NCI-H1436 (cell line): ENCODE measurements at places on chromosomes 5 and 9.

DNA sequence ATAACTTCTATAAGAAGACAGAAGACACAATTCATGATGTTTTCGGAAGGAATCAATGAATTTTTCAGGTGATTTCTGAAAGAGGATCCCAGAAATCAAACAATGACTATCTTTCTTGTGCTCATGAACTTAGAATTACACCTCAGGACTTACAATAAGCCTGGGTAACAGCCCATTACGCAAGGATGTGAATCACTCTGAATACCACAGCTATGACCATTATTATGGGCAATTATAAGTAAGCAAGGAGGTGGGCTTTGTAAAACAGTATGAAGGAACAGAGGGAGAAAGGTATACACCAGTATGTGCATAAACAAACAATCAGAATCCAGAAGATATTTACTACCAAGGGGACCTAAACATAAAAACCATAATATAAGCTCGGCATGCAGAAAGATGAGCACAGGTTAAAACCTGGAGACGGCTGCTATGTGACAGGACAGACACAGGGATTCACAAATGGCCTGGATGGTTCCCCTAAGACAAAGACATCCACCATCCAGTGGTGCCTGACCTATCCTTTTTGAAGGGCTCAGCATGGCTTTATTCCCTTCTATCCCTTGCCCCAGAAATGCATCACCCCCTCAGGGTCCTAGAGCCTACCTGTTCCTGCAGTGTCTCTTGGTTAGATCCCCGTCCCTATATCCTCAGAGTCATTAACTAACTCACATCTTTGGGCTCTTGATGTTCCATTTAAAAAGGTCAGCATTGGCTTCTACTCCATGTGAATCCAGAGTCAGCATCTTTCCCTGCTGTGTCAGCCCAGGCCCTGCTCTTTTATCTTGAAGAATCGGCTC, 21.8 kb upstream of the PPP2CA start:
- DNase-seq, result no peak

DNA sequence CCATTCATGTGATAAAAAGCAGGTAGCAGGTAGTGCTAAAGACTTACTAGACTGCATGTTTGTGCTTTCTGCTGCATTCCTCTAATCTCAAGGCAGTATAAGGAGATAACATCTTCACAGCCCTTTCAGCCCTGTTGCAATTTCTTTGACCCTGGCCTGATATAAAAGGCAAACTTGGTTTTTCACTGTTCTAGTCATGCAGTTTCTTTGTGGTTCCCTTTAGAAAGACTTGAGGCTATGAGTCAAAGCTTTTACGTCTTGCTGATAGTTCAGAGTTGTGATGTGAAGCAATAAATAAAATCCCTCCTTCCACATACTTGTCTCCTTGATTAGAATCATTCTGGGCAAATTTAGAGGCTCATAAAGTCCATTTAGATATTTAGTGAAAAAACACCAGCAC, 88.6 kb upstream of the CDKN2B start:
- no peak for DNase-seq

- no peak for DNase-seq
Measured at GRCh38 chr5:8912106-8912505, 633.8 kb downstream of the SEMA5A start.

DNA sequence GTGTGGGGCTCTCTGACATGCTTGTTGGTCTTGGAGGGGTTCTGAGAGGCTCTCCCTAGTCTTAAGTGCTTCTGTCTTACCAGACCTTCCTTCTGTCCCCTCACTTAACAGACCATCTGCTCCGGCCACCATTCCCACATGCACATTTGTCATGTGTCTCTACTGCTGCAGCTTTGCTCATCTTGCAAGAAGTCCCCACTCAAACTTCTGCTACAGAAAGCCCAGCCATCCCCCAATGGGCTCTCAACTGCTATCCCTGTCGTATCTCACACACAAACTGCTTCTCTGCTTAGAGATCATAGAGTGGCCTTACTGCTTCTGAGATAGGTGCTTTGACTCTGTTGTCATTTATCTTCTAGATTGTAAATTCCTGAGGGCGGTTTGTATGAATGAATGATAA, 69.4 kb downstream of the NUP214 start:
- no peak for DNase-seq

GRCh38 chr5:103346162-103346748, 87.7 kb downstream of the MACIR start:
- no peak for DNase-seq

- DNase-seq, result no peak
Measured at GRCh38 chr5:142110046-142110531, 1.5 kb downstream of the NDFIP1 start.

GRCh38 chr5:78959767-78960166, 25.3 kb downstream of the ARSB start:
- DNase-seq, result no peak

GRCh38 chr5:59354274-59354673, 539.3 kb downstream of the PDE4D start:
- DNase-seq, result no peak

DNA sequence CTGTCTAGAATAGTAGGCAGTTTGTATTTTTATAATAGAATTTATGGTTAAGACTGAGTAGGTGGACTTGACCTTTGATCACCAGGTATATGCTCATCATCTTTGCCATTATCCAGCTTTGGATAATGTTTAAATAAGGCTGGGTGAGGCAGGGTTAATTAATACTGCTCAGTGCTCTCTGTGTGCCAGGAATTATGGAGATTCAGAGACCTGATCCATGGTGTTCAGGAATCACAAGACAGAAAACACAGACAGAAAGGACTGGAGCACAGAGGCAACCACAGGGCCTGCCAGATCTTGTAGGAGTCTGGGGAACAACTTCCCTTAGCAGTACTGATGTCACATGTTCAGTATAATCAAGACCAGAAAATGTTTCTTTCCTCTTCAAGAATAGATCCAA, 186.3 kb upstream of the ADCY2 start:
- no peak for DNase-seq

DNA sequence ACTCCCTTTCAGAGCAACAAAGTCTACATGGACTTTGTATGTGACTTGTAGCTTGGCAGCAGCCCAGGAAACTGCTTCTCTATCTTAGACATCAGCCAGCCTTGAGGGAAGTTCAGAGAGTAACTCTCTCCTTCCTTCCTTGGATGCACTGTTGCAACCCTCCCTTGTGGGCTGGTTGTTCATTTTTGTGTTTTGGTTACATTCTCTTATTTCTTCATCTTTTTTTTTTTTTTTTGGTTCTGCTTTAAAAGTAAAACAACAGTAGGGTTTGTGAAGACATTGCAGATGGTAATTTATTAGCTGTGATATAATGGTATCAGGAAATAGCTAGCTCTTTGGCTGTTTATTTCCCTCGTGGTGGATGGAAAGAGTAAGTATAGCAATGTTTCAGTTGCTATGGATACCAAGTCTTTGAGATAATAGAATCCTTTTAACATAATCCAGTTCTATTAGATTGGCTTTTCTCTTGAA, 97.9 kb upstream of the MAMDC2 start:
- no peak for DNase-seq

DNA sequence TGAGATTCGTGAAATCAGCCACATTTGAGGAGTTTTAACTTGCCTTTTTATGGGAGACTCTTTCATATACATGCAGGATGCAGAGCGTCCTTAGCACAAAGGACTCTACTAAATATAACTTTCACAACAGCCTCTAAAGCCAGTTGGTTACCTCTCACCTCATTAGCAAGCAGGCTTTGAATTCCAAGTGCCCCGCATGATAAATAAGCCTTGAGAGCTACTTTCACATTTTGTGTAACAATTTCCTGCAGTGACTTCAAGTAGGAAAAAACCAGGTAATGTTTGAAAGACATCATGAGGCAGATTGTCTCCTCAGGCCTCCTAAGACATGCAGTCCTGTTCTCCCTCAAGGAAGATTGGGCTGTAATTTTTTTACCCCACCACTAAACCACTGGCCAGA, 50.5 kb downstream of the RALGPS1 start:
- DNase-seq, result no peak

DNA sequence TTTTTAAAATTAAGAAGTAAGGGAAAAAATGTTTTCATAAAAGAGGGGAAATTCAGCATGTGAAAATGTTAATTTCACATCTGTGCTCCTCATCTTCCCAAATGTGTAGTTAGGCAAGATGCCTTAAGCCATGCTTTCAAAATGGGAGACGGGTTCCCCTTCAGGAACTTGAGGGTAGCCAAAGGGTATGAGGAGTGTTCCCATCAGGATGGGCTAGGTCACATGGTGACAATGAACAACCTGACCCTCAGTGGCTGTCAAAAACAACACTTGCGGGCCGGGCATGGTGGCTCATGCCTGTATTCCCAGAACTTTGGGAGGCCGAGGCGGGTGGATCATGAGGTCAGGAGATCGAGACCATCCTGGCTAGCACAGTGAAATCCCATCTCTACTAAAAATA, 178.0 kb downstream of the ACTL7B start:
- no peak for DNase-seq

- DNase-seq, result no peak
Measured at GRCh38 chr9:121656941-121657470, 5.6 kb downstream of the DAB2IP start.

GRCh38 chr9:92349771-92350739, 24.3 kb downstream of the CENPP start:
- no peak for DNase-seq

GRCh38 chr9:89839449-89839848, 234.6 kb downstream of the GADD45G start:
- DNase-seq, result no peak

- peak; percentile 68 for DNase-seq
Measured at GRCh38 chr5:76818844-76819831, at the start of gene F2RL1. Gene F2RL1, plus strand, starts transcription at chr5:76819030. Its CDS starts 153 bp downstream, at chr5:76819183.

DNA sequence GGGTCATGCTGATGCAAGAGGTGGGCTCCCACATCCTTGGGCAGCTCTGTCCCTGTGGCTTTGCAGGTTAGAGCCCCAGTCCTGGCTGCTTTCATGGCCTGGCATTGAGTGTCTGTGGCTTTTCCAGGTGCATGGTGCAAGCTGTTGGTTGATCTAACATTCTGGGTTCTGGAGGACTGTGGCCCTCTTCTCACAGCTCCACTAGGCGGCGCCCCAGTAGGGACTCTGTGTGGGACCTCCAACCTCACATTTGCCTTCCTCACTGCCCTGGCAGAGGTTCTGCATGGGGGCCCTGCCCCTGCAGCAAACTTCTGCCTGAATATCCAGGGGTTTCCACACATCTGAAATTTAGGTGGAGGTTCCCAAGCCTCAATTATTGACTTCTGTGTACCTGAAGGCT, 150.1 kb downstream of the NNT start:
- DNase-seq, result no peak

GRCh38 chr5:55621229-55621628, 86.5 kb upstream of the PLPP1 start:
- DNase-seq, result no peak

- no peak for DNase-seq
Measured at GRCh38 chr5:8399471-8399870, 530.5 kb downstream of the MTRR start.

DNA sequence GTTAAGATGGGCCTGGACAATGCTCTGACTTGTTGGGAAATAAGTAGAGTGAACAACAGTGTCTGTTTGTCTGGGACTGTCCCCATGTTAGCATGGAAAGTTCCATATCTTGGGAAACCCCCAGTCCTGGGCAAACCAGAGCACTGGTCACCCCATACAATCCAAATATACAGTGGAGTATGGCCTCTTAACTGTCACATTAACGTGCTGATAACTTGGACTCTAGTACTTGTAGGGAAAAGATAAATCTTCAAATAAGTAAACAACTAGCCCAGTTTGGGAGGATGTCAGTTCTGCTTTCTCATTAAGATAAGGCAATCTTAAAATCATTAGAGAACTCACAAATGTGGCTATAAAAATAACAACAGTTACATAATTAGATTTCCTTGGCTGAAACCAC, 47.6 kb upstream of the JAK2 start:
- no peak for DNase-seq

- DNase-seq, result peak; percentile 65
Measured at GRCh38 chr5:79857714-79858409, 133.2 kb downstream of the MTX3 start.

DNA sequence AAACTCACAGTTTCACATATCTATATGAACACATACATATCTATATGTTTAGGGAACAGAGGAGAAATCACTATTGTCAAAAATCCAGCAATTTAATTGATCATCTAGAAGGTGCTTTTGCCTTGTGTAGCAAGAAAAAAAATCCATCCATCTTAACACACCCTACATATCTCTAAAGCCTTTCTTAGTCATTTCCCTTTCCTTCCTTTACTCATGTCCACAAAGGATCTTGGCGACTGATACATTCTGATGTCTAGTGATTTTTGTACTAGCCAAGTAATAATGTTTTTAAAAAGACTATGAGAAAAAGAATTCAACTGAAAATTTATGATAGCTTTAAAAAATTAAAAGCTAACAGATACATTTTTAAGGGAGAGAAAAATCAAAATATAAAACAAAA, 22.5 kb downstream of the ZDHHC21 start:
- no peak for DNase-seq

DNA sequence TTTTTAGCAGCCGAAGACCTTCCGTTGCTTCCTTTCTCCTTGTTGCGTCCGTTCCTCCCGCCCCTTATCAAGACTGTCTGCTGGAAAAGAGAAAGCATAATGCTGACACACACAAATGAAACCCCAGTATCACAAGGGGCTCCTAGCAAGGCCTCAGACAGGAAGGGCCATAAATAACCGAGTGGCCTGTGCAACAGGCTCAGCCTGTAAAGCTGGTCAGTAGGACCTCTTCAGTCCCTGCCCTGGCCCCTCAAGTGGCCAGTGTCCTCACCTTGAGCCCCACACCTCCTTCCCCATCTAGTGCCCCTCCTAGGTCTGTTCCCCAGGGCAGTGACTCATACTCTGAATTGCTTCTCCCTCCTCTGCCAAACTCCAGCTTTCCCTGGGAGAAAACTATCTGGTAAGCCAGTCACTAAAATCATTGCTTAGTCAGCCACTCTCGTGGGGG, 174.6 kb upstream of the IL12B start:
- no peak for DNase-seq

GRCh38 chr5:135694012-135694411, 115.2 kb upstream of the CXCL14 start:
- DNase-seq, result no peak

- DNase-seq, result no peak
Measured at GRCh38 chr9:70382709-70383605, 31.5 kb downstream of the KLF9 start.

DNA sequence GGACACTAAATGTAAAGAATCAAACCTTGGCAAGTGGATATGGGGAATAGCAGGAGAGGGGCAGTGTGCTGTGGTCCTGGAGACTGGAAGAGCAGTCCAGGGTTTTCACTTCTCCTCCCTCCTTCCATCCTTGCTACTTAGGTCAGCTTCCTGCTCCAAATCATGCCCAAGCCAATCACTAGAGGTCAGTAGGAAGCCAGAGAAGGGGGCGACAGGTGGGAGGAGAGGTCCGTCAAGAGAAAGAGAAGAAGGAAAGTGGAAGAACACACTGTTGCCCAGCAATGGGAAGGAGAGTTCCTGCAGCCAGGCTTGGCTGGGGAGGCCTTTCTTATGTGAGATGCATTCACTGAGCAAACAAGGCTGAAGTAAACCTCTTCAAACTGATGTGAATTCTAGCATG, 289.6 kb downstream of the DTWD2 start:
- DNase-seq, result no peak
